ENCODE measurements at places on chromosomes 1 and 21. TPM values are rescaled to one million over a fixed set of nuclear protein-coding genes. Genes with fewer than 3 reads are reported as not detected.

The PLA2G2E gene
- polyA plus RNA-seq, result not detected

The E2F2 gene
- 5.4 TPM for polyA plus RNA-seq

The NEK2 gene
- 4.7 TPM for polyA plus RNA-seq

The RYR2 gene
- polyA plus RNA-seq, result 1.2 TPM

The TMEM240 gene
- polyA plus RNA-seq, result 2.1 TPM

The ECM1 gene
- polyA plus RNA-seq, result 1,189 TPM

The TNFRSF14 gene
- polyA plus RNA-seq, result 57.5 TPM

The SYCP1 gene
- not detected for polyA plus RNA-seq

All from esophagus (tissue), 2 donors.